ENCODE measurements at places on chromosomes 6 and 20.

- DNase-seq, result no peak
These were observed 61.5 kb downstream of the TRAM2 start for GRCh38 chr6:52515219-52515960.

GRCh38 chr6:64750910-64751309, 956.1 kb downstream of the EYS start:
- no peak for DNase-seq

DNA sequence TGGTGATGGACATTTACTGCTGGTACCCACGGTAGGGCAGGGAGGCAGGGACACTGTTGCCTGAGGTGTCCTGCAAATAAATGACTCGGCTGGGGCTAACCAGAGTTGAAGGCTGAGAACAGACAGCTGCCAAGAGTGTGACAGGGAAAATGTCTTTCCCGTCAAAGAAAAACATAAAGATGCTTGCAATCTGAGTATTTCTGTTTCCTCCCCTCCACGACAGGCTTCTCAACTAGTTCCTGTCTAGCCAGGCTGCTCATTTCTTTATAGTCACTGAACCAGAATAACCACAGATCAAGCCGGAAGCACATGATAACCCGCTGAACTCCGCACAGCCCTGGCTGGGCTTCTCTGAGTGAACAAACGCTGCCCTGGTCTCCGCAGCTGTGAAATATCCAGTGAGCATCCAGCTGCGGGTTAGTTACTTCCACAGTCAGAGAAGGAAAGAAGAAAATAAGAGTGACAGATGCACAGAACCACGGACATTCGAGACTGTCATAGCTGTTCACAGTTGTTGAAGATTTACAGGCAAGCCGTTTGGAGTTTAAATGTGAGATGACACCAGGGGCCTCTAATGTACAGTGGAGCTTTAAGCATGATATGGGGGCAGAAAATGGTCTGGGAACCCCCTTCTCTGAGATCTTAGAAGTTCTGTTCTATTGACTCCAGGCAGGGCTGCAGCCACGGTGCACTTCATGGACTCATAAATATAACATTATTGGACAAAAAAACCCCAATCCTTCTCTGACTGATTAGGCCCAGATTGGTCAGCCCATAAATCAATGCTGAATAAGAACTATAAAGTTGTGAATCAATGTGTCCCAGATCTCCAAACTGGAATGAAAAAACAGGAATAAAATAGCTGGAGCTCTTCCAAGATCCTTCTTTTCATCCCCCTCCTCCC, 299.9 kb upstream of the SUPT3H start:
- peak; percentile 49 for DNase-seq

GRCh38 chr6:86256615-86257187, 614.0 kb upstream of the SYNCRIP start:
- DNase-seq, result no peak

DNA sequence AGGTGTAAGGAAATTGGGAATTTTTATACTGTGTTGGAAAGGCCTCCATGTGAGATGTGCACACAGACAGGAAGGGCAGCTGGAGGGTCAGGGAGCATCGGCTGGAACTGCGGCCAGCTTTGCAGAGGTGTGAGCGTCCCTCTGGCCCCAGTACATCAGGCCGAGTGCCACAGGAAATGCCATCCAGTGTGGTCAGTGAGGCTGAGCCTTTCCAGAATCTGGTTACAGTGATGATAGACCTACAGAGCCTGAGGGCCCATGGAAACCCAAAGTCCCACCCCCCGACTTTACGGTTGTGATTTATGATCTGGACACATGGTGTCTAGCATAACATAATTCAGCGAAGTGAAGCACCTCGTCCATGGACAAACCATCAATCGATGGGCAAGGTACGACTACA, 137.3 kb upstream of the PDE10A start:
- DNase-seq, result no peak

DNA sequence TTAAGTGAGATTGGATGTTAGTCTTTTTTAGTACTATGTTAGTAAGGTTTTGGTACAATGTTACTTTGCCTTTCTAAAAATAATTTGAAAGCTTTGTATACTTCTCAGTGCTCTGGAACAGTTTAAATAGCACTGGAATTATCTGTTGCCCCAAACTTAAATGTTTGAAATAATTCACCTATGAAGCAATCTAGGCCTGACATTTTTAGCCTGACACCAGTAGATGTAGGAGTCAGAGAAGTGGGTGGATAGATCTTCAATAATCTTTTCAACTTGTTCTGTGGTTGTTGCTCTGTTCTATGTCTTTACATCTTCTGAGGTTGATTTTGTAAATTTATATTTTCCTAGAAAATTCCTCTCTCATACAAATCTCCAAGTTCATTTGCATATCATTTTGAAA, 103.1 kb upstream of the ADGRF1 start:
- DNase-seq, result no peak

DNA sequence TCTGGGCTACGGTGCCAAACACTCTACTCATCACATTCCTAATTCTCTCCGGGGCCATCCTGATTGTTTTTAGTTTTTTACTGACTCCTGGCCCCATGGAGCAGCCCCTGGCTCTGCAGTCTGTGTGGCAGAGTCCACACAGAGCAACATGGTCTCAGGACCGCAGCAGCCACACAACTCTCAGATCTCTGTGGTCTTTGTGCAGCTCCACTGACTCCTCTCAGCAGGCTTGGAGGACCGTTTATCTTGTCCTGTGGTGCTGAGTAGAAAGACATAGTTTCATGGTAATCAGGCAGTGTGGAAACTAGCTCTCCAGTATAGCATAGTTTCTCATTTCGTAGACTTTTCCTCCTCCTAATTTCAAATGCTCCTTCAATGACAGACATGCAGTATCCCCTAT, 168.4 kb downstream of the EDN1 start:
- no peak for DNase-seq

GRCh38 chr6:39037707-39038106, 10.9 kb upstream of the GLP1R start:
- no peak for DNase-seq

DNA sequence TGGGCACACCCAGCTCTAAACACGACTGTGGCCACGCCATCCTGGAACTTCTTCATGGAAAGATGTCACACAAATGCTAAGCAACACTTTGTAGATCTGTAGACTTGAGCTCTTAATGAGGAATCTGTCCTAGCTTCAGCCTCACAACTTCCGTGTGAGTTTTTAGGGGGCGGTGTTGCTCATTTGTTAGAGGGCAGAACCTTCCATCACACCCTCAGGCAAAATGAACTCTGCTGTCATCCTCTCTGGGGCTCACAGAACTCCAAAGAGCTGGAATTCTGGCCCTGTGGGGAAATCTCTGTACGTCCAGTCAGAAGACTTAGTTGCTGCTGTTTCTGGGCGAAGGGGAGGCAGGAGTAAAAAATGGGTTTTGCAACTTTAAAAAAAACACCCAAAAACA, 49.8 kb downstream of the NRN1 start:
- no peak for DNase-seq

- DNase-seq, result no peak
These were observed 674.9 kb downstream of the GRIK2 start for GRCh38 chr6:102068349-102068929.

DNA sequence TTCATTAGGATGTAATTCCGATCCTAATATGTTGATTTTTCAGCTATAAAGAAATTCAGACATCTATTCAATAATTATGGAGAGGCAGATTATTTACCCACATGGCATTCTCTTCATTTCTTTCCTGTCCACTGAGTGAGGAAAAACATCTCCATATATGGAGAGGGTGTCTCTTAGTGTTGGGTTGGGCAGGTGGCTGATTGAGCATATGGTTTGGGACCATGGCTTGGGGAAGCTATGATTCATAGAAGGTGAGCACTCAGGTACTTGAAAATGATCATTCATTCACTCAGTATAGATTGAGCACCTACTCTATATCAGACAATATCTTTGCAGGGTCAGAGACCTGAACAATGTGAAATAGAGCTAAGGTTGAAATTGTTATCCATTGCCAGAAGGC, 41.3 kb upstream of the IL20RA start:
- no peak for DNase-seq

DNA sequence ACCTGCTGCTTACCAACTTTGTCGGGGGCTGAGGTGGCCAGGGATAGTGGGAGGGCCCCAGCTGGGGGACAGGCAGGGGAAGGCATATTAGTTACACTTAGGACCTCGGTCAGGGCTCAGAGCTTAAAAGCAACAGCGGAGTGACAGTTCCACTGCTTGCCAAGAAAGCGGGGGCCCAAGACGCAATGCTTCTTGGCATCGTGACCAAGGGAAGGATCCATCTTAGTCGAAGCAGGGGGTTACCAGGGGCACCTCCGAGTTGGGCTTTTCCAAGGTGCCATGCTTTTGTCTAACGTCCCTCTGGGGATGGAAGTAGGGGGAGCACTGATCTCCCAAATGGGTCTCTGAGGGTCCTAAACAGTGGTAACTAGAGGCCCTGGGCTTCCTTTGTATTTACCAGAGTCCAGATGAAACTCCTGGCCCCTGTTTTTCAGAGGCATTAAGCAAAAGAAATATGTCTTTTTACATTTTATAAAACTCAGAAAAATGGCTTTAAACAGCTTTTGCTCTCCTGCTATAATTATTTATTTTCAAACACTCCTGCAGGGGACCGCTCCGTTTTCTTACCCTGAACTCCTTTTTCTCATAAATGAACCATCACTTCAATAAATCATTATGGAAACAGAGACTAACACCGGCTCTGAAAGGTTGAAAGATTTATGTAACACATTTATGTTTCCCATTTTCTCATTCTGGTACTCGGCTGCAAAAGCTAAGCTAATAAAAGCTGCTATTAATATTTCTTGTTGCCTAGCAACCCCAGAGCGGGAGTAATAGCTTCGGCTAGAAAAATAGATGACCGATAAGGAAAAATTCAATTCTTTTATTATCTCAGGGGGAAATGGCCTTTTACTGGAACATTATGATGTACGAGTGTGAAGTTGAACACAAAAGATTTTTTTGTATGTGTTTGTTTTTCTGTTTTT, 100.4 kb downstream of the TOX2 start:
- DNase-seq, result no peak

- no peak for DNase-seq
These were observed 11.4 kb downstream of the MYLK4 start for GRCh38 chr6:2739335-2739734.

- DNase-seq, result peak; percentile 33
These were observed 59.2 kb downstream of the SNRNP48 start for GRCh38 chr6:7649037-7649810.

DNA sequence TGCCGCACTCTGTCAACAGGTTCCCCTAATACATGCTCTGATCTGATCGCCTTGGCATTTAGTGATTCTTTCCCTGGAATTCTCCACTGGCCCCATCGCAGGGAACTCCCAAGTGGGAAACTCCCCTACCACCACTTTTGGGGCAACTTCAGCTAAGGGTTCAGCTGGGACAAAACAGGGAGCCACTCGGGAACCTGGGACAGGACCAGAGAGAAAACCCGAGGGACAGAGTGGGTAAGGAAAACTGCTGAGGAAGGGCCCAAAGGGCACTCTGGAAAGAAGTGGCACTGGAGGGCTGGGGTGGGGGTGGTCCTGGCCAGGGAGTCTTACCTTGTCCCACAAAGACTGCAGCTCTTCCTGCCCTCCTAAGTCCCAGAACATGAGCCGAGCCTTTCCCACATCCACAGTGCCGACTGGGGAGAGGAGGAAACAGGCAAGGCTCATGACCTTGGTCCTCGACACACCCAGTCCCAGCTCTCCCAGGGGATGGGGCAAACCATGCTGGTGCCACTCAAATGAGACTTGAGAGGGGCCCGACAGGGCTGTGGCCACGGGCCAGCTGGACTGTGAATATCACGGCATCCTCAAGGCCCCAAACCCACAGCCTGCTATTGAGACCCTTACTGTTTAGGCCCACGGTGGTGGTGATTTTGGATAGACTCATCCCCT, 1.6 kb downstream of the ARFRP1 start:
- no peak for DNase-seq

- no peak for DNase-seq
These were observed 56.4 kb downstream of the SNRNP48 start for GRCh38 chr6:7646394-7646793.

DNA sequence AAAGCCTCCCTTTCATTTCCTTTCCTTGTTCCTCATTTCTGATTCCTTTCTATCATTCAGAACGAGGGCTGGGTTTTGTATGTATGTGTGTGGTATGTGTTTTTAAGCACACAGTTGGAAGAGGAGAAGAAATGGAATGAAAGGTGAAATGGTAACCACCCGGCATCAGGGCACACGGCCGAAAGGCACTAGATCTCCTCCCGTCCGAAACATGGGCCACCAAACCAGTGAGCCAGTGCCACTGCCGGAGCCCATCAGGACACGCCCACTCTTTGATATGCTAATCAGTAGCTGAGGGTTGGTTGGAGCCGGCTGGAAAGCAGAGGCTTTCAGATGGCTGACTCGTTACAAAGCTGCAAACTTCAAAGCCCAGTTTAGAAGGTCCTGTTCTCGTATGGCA, 228.6 kb upstream of the JARID2 start:
- DNase-seq, result peak; percentile 25

- DNase-seq, result no peak
These were observed 88.4 kb upstream of the CEP85L start for GRCh38 chr6:118739696-118740353.

DNA sequence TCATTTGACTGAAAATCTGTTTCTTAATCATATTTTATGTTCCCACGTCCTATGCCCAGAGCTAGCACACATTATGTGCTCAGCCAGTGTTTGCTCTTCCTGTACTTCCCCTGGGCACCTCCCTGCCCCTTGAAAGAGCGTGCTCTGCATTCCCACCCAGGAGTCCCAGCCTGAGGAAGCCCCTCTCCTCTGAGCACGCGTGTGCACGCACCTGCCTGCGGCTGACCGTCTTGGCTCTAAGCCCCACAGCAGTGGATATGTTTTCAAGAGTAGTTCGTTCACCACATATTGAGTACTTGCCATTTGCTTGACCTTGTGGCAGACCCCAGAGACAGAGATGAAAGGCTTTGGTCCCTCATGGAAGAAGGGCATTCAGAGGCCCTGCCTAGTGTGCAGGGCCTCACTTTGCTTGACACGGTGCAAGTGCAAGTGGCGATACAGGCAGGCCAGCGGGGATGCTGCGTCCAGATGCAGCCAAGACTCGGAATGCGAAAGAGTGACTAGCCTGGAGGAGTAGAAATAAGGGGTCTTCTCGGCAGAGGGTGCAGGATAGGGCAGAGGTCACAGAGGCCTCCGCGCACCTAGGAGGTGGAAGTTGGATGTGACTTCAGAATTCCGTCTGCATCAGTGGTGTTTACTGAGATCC, 14.1 kb downstream of the SYNDIG1 start:
- no peak for DNase-seq

- DNase-seq, result no peak
These were observed 72.4 kb upstream of the KIF25 start for GRCh38 chr6:167925026-167925425.

DNA sequence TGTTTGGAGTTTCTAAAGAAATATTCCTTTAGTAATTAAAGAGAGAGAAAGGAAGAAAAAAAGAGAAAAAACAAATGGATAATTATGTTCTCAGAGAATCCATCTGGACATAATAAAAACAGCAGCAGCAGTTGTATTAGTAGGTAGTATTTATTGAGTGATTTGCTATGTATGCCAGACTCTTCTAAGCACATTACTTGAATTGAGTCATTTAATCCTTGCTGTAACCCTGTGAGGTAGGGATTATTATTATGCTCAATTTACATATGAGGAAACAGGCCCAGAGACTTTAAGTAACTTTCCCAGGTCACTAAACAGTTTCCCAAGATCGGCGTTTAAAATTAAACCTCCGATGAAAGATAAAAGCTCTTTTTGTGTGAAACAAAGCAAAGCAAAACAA, 238.8 kb downstream of the TSHZ2 start:
- DNase-seq, result no peak

GRCh38 chr6:27546522-27546921, 73.6 kb upstream of the ZNF184 start:
- DNase-seq, result no peak

GRCh38 chr20:62900052-62900691, 26.1 kb downstream of the DIDO1 start:
- DNase-seq, result peak; percentile 47

All from inflammatory macrophage treated with lipopolysaccharide for 1 hour (primary cell).